ENCODE measurements at places on chromosomes 3 and 15.
A peak's percentile ranks its signal among the peaks of the same experiment; 100 is the strongest.

- no peak for DNase-seq
Measured at GRCh38 chr3:193783166-193783896, 190.3 kb downstream of the OPA1 start.

GRCh38 chr3:66907136-66907535 is 91.0 kb upstream of the KBTBD8 start:
- DNase-seq, result no peak

GRCh38 chr3:71695000-71695482 is 30.2 kb downstream of the EIF4E3 start:
- no peak for DNase-seq

DNA sequence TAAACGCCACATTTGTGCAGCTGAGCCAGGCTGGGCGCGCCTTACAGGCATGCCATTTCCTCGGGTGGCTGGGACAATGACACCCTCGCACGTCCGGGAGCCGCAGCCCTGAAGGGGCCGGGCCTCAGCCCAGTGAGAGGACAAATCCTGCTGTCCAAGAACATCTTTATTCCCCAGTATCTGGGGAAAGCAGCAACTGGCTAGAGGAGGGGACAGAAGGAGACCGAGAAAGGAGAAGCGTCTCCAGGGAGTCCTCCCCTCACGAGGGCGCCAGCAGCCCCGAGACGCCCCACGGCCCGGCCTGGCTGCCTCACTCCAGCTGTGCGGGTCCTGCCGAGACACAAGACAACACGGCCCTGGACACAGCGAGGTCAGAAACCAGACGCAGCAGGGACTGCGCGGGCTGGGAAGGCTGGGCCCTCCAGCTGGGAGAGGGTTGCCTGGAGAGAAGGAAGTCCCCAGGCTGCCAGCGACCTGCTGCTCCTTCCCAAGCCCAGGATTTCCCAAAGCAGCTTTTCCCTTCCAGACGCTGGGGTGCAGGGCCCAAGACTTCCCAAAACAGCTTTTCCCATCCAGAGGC is 130.2 kb downstream of the CHSY1 start:
- no peak for DNase-seq

GRCh38 chr3:35673017-35673416 is 33.7 kb downstream of the ARPP21 start:
- DNase-seq, result no peak

DNA sequence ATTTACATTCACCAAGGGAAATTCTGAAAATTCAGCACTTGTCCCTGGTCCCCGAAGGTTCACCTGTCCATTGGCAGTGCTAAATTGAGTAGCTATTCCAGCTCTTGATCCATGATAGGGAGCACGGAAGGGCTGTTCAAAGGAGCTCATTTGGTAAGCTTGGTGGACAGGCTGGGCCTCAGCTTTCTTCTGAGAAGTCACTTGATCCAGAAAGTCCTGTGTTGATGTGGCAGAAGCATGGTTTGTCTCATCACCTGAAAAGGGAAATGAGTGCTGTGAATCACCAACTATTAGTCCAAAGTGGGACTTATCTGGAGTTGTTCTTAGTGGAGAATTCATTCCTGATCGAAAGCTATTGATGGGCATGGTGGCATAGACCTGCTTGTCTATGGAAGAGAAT is 19.9 kb upstream of the SLC12A8 start:
- no peak for DNase-seq

DNA sequence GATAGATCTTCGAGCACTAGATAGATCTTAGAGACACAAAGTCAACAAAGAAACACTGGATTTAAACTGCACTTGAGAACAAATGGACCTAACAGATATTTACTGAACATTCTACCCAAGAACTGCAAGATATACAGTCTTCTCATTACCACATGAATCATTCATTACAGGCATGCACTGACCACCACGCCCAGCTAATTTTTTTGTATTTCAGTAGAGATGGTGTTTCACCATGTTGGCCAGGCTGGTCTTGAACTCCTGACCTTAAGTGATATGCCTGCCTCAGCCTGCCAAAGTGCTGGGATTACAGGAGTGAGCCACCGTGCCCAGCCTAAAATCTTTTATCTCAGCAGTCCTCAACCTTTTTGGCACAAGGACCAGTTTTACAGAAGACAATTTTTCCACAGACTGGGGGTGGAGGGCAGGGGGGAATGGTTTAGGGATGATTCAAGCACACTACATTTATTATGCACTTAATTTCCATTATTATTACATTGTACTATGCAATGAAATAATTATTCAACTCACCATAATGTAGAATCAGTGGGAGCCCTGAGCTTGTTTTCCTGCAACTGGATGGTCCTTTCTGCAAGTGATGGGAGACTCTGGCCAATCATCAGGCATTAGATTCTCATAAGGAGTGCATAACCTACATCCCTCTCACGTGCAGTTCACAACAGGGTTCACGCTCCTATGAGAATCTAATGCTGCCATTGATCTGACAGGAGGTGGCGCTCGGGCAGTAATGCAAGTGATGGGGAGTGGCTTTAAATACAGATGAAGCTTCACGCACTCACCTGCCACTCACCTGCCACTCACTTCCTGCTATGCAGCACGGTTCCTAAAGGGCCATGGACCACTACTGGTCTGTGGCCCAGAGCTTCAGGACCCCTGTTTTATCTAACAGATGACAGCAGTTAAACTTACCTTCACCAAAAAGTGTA is 21.7 kb downstream of the CSNK1G1 start:
- DNase-seq, result no peak

DNA sequence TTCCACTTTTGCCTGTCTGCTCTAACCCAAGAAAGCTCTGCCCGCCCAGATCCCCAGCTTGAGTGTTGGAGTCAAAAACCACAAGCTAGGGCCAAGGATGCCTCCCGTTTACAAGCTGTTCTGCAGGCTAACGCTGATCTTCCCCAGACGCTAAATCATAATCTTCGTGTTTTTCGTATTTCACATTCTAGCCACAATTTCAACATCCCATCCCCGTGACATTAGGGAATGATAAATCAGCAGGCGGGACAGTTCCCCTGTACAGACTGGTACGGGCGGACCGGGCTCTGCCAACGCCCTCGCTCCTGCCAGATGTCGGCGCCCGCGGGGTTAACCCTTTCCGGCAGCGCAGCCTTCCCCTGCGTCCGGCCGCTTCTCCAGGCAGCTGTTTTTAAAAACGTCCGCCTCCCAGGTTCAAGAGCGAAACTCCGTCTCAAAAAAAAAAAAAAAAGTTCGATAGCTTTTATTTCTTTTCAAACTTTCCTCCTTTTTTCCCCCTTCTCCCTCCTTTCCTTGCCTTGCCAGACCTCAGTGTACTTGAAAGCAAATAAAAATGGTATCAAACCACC is 81.0 kb upstream of the BNC1 start:
- DNase-seq, result no peak

- DNase-seq, result peak; percentile 64
Measured at GRCh38 chr3:25785826-25786225, 2.6 kb upstream of the NGLY1 start.

- no peak for DNase-seq
Measured at GRCh38 chr3:45507820-45508317, 86.7 kb upstream of the LIMD1 start.

- DNase-seq, result peak; percentile 70
Measured at GRCh38 chr3:137792626-137793271, 28.6 kb downstream of the SOX14 start.

DNA sequence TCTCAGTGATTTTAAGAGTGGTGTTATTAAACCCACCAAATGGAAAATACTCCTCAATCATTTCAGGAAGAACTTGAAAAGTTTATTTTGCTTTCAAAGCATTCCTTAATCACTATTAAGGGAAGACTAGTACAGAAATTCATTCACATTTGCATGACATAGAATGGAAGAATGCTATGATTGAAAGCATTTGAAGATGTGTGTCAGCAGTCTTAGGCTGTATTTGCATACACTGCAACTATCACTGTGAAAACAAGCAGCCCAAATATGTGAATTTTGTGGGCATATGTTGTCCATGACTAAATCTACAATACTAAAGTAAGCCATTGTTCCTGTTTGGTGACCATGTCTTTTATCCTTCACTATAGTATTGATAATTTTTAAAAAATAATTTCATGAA is 95.8 kb downstream of the CNTN3 start:
- no peak for DNase-seq

DNA sequence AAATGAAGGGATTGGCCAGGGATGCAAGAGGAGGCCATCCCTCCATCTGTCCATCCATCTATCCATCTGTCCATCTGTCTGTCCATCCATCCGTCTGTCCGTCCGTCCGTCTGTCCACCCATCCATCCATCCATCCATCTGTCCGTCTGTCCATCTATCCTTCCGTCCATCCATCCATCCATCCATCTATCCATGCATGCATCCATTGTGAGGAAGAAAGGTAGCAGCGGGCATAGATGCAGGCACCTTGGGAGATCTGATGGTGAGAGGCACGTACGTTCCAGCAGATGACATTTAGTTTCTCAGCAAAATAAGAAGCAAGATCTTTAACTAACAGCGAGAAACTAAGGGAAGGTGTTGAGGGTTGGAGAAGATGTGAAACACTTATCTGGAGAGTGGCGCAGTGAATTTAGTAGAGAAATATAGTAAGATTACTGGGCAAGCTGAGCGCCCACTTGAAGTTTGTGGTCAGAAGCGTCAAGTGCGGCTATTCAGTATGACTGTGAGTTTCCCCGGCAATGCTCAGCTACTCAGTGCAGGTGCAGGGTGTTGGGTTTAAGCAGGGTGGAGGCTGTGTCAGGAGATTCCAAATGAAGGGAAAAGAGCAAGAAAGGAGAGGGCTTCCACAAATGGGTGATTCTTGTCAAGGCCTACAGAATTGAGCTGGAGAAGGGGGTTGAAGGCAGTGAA is 22.4 kb upstream of the SRP14 start:
- DNase-seq, result no peak

GRCh38 chr3:171066206-171066605 is 39.7 kb upstream of the SLC2A2 start:
- DNase-seq, result no peak

Data from RKO (cell line).